Neural crest cell (in vitro differentiated cells): ENCODE measurements at places on chromosomes 7 and 10.

- H3K27me3 ChIP-seq = no peaks in the 10 kb centered on the region
- no peak overlapping the region for H3K4me3 ChIP-seq
- H3K27ac ChIP-seq = no peak overlapping the region
- no peaks in the 10 kb centered on the region for H3K4me1 ChIP-seq
- H3K36me3 ChIP-seq = peaks cover 18% of the 10 kb centered on the region
Measured at GRCh38 chr7:45627691-45628456, 53.7 kb downstream of the ADCY1 start.

- H3K4me3 ChIP-seq = no peak overlapping the region
- no peak for DNase-seq
- H3K27me3 ChIP-seq = peaks cover 4% of the 10 kb centered on the region
Measured at GRCh38 chr10:89879121-89879520, 177.7 kb downstream of the KIF20B start.

DNA sequence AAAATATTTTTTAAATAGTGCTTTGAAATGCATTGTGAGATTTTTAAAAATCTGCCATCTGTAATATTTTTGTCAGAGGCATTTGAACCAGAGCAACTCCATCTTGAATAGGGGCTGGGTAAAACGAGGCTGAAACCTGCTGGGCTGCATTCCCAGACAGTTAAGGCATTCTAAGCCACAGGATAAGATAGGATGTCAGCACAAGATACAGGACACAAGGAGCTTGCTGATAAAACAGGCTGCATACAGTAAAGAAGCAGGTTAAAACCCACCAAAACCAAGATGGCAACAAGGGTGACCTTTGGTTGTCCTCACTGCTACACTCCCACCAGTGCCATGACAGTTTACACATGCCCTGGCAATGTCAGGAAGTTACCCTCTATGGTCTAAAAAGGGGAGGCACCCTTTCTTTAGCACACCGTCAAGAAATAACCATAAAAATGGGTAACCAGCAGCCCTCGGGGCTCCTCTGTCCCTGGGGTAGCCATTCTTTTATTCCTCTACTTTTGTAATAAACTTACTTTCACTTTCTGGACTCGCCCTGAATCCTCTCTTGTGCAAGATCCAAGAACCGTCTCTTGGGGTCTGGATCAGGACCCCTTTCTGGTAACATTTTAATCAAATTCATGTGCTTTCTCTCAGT, 273.7 kb downstream of the SEMA3D start:
- no peaks in the 10 kb centered on the region for H3K4me1 ChIP-seq
- H3K4me3 ChIP-seq = no peak overlapping the region
- H3K27me3 ChIP-seq = no peaks in the 10 kb centered on the region
- no peak overlapping the region for H3K27ac ChIP-seq
- H3K36me3 ChIP-seq = no peaks in the 10 kb centered on the region
- no peak for DNase-seq

DNA sequence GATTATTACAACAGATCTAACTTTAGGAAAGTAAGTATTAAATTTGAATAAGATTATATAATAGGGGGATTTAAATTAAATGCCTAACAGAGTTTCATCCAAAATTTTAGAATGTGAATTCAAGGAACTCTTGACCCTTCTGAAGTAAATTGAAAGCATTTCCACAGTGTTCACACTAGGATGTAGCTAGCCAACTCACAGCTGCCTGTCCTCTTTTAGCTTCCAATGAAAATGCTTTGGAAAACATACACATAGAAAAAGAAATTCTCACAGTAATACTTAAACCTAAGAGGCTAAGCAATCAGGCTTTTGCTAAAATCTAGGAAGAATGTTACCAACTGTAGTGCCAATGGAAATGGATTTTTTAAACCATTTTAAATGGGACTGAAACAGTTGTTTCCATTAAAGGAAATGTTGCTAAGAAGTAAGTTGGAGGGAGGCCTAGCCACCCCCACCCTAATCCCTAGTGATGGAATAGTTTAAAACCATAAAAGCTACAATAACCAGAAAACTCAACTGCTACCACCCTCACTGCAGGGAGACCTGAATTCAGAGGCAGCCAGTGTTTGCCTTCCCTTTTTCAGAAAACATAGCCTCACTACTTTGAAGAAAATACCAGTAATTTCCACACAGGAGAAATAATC, 58.3 kb downstream of the REEP3 start:
- H3K4me3 ChIP-seq = no peak overlapping the region
- peaks cover 5% of the 10 kb centered on the region for H3K4me1 ChIP-seq
- no peak for DNase-seq
- H3K27me3 ChIP-seq = no peaks in the 10 kb centered on the region
- H3K27ac ChIP-seq = no peak overlapping the region
- H3K36me3 ChIP-seq = peaks cover 9% of the 10 kb centered on the region

GRCh38 chr10:27345455-27345920, 104.9 kb upstream of the ACBD5 start:
- no peak overlapping the region for H3K27ac ChIP-seq
- no peaks in the 10 kb centered on the region for H3K36me3 ChIP-seq
- H3K27me3 ChIP-seq = peaks cover 15% of the 10 kb centered on the region
- H3K4me3 ChIP-seq = no peak overlapping the region

DNA sequence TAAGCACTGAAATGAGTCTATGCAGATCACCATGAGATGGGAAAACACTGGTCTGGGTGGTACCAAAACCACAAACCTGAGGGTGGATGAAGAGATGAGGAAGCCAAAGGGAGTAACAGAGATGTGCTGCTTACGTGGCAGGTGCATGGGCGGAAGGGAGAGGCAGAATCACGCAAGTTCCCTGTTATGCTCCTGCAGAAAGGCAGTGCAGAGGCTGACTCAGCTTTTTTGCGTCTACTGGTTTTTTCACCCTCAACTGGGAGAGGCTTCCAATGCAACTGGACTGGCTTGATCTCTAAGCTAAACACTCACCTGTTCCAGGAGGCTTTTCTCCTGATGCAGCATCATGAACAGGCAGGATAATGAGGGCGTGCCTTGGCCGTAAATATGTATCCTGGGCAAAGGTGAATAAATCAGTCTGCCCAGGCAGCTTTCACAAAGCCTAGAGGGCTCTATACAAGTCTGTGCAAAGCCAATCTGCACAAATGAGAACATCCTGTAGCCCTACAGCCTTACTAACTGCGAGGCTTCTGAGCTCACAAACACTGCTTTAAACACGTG, 95.4 kb upstream of the AFAP1L2 start:
- H3K4me1 ChIP-seq = peaks cover 13% of the 10 kb centered on the region
- no peak for DNase-seq
- H3K4me3 ChIP-seq = no peak overlapping the region
- no peak overlapping the region for H3K27ac ChIP-seq
- peaks cover 32% of the 10 kb centered on the region for H3K27me3 ChIP-seq
- peaks cover 5% of the 10 kb centered on the region for H3K36me3 ChIP-seq
